Stimulated activated CD8-positive, alpha-beta memory T cell treated with anti-CD3 and anti-CD28 coated beads, Interleukin-7, amount 100 ng/mL, for 1 hour (primary cell): ENCODE measurements at places on chromosomes 11 and 22.

- no peak for DNase-seq
Measured at GRCh38 chr11:1936072-1936780, 10.9 kb upstream of the MRPL23 start.

DNA sequence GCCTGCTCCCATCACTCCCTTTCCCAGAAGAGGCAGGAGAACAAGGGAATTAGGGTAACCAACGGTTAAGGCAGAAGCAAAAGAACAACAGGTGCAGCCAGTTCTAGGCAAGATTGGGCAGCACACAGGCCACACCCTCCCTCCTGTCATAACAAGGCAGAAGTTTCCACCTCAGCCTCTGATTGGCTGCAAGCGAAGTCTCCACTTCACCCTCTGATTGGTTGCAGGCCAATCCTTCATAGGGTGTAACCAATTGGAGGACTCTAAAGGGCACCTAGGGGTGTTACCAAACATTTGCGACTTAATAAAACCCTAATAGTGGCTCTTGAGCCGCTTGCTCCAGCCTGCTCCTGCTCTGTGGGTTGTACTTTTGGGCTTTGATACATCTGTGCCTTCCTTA lies 153.8 kb downstream of the CACNA1I start:
- no peak for DNase-seq

- no peak for DNase-seq
Measured at GRCh38 chr22:47858773-47859306, 1096.4 kb downstream of the TBC1D22A start.

DNA sequence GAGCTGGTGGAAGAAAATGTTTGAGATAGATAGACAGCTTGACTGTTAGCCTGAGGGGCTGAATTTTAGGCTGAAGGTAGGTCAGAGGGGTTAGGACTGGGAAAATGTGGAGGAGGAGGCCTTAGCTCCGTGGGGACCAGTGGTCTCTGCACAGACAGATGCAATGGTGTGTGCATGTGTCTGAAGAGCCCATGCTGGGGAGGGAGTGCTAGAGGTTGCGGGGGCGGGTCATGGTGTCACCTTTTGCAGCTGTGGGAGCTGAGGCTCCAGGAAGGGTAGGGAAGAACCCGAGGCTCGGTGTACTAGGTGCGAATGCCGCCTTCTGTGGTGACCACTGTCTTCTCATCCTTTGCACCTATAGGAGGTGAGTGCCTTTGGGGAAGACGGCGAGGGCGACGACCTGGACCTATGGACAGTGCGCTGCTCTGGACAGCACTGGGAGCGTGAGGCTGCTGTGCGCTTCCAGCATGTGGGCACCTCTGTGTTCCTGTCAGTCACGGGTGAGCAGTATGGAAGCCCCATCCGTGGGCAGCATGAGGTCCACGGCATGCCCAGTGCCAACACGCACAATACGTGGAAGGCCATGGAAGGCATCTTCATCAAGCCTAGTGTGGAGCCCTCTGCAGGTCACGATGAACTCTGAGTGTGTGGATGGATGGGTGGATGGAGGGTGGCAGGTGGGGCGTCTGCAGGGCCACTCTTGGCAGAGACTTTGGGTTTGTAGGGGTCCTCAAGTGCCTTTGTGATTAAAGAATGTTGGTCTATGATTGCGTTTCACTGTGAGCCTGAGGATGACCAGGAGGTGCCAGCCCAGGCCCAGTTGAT lies 1.6 kb downstream of the SDF2L1 start:
- DNase-seq = no peak

DNA sequence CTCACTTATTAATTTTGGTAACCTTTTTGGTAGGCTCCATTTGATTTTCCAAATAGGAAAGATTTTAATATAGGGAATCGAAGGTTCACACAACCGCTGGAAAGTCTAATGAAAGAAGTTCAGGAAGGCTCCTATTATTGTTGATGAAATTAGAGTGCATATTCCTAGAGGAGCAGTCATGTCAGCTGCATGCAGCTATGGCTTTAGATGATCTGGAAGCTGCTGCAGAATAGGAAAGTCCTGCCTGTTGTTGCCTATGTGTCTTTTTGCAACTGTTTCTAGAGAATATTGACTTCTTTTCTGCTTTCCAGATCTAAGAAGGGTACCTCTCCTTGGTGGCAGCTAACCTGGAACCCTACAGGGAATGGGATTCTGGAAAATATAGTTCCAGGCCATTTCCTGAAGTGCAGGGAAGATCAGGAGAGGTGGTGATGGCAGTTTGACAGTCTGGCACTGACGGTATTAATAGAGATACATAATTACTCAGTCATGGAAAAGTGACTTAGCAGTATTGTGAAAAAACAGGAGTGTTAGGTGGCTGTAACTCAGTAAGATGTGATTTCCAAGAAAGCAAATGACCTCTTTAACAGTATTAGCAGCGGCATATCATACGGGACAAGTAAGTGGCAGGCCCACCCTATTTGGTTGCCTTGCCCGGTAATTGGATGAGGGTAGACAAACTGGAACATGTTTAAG lies 54.0 kb downstream of the TNRC6B start:
- DNase-seq = no peak

- DNase-seq = no peak
Measured at GRCh38 chr11:71934213-71934612, 5.4 kb downstream of the RNF121 start.

GRCh38 chr11:41382927-41383326 lies 76.5 kb downstream of the LRRC4C start:
- DNase-seq = no peak

GRCh38 chr22:50627642-50628542 lies at the start of gene ARSA:
ARSA (minus strand) TSS chr22:50628152; CDS start chr22:50627779, 373 bp downstream.
- peak; percentile 41 for DNase-seq

GRCh38 chr11:65616575-65617001 lies 1.0 kb downstream of the PCNX3 start:
- no peak for DNase-seq

- DNase-seq = no peak
Measured at GRCh38 chr11:45473341-45473895, 187.3 kb upstream of the SYT13 start.

GRCh38 chr11:132073787-132074186 lies 703.4 kb downstream of the NTM start:
- no peak for DNase-seq

DNA sequence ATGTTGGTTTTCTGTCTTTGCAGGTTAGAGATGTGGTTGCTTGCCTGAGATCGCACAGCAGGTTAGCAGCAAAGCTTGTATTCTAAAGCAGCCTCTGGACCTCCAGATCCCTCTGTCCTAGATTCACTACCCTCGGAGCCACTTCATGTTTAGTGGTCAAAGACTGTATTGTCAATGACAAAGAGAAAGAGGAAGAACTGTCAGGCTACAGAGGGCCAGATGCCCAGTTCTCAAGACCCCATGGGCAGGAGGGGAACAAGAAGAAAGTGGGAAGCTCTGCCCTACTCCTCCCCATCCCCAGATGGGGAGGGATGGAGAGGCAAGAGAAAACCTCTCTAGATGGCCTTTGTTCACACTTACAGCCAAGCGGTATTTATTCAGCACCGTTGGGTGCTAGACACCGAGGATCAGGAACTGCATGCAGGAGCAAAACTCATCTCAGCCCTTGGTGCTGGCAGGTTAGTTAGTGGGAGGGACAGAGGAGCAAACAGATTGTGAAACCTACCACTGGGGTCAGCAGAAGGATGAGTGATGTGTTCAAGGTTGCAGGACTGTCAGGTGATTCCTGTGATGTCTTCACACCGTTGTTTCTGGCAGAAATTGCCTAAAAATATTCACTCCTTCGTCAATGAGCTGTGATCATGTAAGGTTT lies 38.3 kb upstream of the PTPRJ start:
- no peak for DNase-seq

DNA sequence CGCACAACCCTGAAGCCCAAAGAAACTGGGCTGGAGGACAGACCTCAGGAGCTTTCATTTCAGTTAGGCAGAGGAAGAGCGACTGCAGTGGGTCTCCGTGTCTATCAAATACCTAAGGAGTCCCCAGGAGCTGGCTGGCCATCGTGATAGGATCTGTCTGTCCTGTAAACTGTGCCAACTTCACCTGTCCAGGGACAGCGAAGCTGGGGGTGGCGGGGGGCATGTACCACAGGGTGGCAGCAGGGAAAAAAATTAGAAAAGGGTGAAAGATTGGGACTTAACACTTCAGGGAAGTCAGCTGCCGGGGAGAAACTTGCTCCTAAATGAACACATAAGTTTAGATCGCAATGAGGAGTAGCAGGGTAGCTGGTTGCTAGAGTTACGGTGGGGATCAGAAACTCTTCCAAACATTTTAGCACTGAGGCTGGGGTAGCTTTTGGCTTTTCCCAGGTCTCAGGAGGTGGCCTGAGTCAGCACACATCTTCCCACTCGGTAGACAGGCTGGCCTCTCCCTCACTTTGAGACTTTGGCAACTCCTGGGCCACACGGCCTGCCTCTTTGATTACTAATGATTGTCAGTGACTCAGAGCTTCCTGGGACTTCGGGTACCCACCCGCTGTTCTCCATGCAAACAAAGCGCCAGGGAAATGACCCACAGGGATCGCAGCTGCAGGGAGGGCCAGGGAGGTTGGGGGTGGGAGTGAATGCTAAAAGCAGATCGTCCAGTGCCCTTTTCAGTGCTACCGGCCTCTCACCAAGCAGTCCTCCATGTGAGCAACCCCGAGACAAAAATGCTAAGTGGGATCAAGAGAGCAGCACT lies 2.9 kb upstream of the MTFP1 start:
- DNase-seq = no peak

DNA sequence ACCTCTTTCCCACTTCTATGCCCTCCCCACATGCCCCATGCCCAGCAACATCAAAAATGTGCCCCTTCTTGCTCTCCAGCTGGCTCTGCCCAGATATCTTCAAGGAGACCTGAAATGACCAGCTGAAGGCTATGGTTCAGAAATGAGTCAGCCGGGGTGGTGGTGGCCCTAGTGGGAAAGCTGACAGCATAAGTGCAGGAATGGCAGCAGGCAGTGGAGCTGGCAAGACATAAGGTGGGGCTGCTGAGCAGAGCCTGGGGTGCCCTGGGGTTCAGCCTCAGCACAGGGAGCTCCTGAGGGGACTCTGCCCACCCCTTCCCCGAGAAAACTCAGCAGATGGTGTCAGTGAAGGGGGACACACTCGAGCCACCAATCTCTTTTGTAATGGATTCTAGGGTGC lies 593.4 kb downstream of the BUD13 start:
- no peak for DNase-seq

DNA sequence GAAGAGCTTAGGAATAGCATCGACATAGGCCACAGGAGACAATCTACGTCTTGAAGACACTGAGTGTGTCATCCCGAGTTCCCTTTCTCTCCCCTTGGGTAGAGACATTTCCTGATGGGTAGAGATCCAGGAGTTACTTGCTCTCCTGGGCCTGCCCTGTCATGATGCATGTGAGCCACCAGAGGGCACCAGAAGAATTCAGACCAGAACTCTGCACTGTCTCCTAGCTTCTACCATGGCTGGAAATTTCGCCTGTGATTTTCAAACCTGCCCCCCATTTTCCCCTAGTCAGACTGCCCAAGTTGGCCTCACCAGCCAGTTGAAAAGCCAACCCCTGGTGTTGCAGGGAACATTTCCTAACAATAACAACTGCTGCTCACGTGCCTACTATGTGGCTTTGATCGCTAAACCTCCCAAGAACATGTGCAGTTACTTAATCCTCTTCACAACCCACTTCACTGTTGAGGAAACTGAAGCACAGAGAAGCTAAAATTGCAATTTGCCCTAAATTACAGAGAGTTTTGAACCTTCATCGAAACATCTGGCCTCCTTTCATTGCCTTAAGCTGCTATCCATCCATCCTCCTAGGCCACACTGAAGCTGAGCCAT lies 47.2 kb downstream of the C11orf58 start:
- peak; percentile 22 for DNase-seq

- no peak for DNase-seq
Measured at GRCh38 chr22:46063846-46064227, 86.5 kb upstream of the PPARA start.
